ENCODE measurements at places on chromosomes 1 and 21.

- no peak for DNase-seq
Measured at GRCh38 chr1:203036135-203036534, 9.8 kb downstream of the PPFIA4 start.

- DNase-seq, result no peak
Measured at GRCh38 chr1:24570265-24571125, 14.6 kb downstream of the NCMAP start.

GRCh38 chr1:20192364-20192763, 6.0 kb upstream of the PLA2G2C start:
- DNase-seq, result no peak

DNA sequence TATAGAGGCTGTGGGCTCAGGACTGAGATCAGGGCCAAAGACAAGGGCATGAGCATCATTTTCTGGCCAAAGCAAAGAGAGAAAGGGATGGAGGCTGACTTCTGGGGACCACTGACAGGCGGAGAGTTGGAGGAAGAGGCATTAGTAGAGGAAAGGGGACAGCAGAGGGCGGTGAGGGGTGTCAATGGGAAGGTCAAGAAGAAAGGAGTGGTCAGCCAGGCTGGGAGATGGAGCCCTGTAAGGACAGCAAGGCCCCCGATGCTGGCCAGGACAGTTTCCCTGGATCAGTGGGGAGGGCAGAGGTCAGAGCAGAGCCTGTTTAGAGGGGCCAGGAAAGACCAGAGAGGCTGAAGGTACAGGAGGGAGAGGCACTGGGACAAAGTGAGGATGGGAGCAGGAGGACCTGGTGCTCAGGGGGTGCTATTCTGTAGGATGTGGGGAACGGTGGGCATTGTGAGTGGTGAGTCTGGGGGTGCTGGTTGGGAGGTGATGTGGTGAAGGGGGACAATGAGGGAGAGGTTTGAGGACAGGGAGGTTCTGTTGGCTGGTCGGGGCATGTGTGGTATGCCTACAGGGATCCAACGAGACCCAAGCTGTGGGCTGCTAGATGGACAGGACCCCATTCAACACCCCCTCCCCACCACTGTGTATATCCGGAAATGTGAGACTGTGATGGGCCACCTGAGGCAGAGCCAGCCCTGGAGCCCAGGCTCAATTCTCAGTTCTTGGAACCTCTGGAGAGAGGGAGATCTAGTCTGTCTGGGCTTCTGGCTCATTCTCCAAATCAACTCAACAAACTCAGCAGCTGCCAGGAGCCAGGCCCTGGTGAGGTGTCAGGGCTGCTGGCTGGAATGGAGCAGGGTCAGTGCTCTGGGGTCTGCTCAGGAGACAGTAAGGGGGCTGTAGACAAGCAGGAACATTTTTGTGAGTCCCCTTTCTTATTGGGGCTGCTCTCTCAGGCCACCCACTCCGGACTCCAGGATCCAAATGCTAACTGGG, 1.4 kb upstream of the FAM151A start:
- DNase-seq, result peak; percentile 2

DNA sequence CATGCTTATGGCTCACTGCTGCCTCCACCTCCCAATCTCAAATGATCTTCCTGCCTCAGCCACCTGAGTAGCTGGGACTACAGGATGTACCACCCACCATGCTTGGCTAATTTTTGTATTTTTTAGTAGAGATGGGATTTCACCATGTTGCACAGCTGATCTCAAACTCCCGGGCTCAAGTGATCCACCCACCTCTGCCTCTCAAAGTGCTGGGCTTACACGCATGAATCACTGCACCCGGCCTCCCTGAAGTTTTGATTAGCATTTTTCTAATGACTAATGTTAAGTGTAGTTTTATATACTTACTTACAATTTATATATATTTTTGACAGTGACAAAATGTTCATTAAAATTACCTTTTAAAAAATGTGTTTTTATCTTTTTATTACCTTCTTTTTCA, 41.1 kb downstream of the ZNF678 start:
- DNase-seq, result no peak

- DNase-seq, result no peak
Measured at GRCh38 chr1:205510951-205511330, 6.5 kb downstream of the CDK18 start.

- no peak for DNase-seq
Measured at GRCh38 chr1:119587341-119587740, 60.7 kb downstream of the ZNF697 start.

GRCh38 chr1:227170361-227171166, 147.7 kb downstream of the CDC42BPA start:
- DNase-seq, result no peak

DNA sequence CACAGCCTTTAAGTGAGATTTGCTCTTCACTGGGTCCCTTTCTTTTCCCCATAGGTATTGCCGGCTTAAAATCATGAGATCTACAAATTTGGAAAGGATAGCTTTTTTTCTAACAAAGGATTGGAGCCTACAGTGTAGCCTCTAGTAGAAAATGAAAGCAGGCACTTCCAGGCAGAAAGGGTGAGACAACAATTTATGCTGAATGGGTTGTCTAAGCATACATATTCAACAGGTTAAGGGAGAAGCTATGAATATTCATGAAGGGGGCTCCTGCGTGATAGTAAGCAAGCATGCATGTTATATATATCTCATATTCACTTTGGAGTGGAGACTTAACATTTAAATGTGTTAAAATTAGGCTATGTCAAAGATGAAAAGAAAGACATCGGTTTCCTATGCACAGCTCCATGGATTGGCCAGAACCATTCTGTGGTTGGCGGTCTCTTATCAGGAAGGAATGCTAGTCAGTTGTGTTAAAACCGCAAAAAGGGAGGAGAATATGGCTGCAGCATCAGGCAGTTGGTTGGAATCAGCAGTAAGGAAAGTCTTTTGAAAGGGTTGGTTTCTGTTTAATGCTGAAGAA, 66.0 kb downstream of the VCAM1 start:
- DNase-seq, result no peak

DNA sequence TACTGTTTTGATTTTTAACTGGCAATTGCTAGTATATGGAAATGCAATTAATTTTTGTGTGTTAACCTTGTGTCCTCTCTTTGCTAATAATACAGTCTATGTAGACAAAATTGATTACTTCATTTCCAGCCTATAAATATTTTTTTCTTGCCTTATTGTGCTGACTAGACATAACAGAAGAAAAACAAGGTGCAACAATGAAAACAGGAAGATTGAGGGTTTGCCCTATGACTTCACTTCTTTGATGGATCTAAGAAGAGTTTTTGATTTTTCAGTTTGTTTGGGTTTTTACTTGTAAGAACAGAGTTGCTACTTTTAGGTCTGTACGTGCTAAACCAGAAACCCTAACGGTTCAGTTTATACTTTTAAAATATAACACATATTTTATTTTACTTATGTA, 8.5 kb upstream of the CNIH4 start:
- DNase-seq, result no peak

GRCh38 chr1:108947871-108948525, 15.3 kb downstream of the CLCC1 start:
- DNase-seq, result no peak

DNA sequence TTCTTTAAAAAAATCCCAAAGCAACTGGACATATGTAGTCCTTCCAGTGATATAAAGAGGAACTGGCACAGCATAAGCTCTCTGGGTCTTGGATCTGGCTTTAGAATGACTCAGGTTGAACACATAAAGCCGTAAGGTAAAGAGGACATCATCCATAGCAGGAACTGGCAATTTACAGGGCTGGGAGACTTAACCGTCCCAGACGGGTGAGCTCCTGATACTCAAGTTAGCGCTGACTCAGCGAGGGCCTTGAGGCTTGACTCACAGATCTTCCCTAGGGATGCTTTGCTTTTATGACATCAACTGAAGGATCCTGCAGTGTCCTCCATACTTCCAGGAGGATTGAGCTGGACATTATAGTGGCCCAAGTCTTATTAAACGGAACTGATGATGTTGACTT, 154.1 kb downstream of the CLIC6 start:
- no peak for DNase-seq

GRCh38 chr21:42258885-42259407, 40.0 kb downstream of the ABCG1 start:
- no peak for DNase-seq

DNA sequence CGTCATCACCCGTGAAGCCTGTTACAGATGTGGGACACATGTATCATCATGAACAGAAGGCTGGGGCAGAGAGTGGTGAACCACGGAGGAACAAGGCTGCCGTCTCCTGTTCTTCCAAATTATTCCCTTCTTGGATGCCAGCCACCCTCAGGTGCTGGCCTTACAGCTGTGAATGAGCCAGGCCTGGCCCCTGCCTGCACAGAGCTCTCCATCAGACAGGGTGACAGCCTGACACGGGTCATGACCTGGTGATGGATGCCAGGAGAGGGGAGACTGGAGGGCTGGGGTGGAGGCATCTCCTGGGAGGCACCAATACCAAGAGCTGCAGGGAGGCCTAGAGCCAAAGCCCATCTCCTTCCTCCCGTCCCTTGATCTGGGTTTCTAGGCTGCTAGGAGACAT, 230.0 kb upstream of the C1orf174 start:
- DNase-seq, result no peak

- DNase-seq, result no peak
Measured at GRCh38 chr21:33039536-33039935, 13.8 kb downstream of the OLIG2 start.

GRCh38 chr1:94707321-94708298, 112.5 kb upstream of the SLC44A3 start:
- DNase-seq, result no peak

DNA sequence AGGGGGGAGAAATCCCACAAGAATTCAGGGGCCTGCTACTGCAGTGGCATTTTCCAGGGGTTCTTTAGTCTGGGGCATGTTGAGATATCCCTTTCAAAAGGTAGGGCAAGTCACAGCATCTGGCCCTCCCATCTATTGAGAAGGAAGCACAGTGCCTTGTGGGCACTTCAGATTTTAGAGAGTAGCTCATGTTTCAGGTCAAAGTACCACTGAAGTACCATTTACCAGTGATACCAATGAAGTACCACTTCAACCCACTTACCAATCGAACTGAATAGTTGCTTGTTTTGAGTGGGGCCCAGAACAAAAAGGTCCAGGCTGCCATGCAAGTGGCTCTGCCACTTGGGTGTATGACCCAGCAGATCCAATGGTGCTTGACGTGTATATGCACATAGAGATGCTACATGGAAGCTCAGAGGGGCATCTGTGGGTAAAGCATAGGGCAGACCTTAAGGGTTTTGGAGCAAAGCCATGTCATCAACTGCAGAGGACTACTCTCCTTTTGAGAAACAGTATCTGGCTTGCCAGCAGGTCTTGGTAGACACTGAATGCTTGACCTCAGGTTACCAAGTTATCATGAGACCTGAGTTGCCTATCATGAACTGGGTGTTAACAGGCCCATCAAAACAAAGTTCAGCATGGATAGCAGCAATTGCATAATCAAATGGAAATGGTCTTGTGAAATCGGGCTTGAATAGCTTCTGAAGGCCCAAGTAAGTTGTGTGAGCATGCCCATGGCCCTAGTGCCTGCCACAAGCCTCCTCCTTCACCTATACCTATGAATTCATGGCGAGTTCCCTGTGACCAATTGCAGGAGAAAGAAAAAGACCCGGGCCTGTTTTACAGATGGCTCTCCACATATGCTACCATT, 23.5 kb downstream of the PLA2G2D start:
- DNase-seq, result no peak

DNA sequence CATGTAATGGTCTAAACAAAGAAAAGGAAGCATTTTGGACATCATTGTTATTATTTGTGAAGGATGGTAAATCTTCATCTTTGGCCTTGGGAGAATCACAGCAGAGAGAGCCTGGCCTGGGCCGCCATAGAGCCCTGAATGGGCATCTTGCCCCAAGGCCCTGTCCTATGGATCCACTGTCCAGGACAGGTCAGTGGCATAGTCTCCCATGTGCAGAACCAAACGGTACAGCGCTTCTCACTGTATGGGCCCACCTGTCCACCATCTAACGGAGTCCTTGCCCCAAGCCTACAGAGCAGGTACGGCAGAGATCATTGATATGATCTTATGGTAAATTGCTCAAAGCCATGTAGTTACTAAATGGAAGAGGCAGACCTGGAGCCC, 185.7 kb downstream of the FOXD2 start:
- DNase-seq, result no peak

- no peak for DNase-seq
Measured at GRCh38 chr1:22121421-22121911, 21.4 kb downstream of the WNT4 start.

- no peak for DNase-seq
Measured at GRCh38 chr1:70556541-70556940, 145.5 kb downstream of the CTH start.

DNA sequence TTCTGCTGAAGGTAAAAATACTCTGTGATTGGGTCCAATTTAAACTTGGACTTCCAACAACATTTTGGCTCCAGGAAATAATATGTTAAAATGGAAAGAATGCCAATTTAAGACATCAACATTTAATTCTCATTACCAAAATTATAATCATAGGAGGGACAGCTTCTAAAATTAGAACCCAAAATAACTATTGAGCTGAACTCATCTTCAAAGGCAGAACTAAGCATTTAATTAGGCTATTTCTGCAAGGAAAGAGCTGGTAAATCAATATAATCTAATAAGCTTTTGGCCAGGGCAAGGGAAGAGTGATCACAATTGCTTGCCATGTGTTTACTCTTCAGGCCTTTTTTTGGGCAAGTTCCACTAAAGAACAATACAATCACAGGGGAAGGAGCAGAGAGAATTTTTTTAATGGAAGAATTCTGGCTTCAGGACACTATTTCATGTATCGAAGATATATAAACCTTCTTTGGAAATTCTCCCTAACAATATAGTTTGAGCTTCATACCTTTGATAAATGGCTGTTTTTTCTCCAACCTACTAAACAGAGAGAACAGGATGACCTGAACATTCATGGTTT, 133.1 kb upstream of the PTBP2 start:
- peak; percentile 78 for DNase-seq

DNA sequence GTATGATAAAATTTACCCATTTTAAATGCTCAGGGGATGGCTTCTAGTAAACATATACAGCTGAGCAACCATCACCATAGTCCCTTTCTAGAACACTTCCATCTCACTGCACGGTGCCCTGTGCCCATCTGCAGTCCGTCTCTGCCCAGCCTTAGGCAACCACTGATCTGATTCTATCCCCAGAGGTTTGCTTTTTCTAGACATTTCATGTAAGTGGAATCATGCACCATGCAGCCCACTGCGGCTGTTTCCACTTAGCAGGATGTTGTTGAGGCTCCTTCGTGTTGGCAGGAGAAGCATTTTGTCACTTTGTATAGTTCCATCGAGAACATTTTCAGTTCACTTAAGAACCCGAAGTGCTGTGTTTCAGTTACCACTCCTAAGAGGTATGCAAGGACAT, 27.8 kb upstream of the VAMP3 start:
- no peak for DNase-seq

DNA sequence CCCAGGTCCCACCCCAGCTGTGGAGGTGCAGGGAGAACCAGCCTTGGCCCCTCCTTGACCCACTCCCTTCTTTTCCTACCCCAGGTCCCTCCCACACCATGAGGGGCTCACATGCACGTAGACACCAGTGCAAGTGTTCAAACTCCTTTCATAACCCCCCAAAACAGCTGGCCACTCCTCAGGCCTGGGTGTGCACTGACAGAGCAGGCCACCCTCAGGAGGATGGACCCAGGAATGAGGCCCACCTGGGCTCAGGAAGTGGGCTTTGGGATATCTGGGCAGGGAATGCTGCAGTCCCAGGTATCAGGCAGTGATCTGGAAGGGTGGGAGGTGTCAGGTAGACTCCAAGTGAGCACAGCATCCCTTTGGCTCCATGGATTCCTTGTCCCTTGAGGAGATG, 723.8 kb downstream of the MATN1 start:
- DNase-seq, result no peak

- no peak for DNase-seq
Measured at GRCh38 chr1:23537296-23537973, 6.4 kb upstream of the E2F2 start.

GRCh38 chr21:42388740-42389448, 7.0 kb downstream of the TMPRSS3 start:
- no peak for DNase-seq

- no peak for DNase-seq
Measured at GRCh38 chr1:177857285-177857684, 112.6 kb downstream of the SEC16B start.
